ENCODE measurements at places on chromosomes 16 and 17.
A peak's percentile ranks its signal among the peaks of the same experiment; 100 is the strongest.

- DNase-seq = peak; percentile 89
- H3K36me3 ChIP-seq = no peaks in the 10 kb centered on the region
- no peak overlapping the region for H3K4me3 ChIP-seq
- H3K4me1 ChIP-seq = no peaks in the 10 kb centered on the region
- no peak overlapping the region for H3K27ac ChIP-seq
Measured at GRCh38 chr17:58331815-58332777, 3.5 kb upstream of the TSPOAP1 start.

DNA sequence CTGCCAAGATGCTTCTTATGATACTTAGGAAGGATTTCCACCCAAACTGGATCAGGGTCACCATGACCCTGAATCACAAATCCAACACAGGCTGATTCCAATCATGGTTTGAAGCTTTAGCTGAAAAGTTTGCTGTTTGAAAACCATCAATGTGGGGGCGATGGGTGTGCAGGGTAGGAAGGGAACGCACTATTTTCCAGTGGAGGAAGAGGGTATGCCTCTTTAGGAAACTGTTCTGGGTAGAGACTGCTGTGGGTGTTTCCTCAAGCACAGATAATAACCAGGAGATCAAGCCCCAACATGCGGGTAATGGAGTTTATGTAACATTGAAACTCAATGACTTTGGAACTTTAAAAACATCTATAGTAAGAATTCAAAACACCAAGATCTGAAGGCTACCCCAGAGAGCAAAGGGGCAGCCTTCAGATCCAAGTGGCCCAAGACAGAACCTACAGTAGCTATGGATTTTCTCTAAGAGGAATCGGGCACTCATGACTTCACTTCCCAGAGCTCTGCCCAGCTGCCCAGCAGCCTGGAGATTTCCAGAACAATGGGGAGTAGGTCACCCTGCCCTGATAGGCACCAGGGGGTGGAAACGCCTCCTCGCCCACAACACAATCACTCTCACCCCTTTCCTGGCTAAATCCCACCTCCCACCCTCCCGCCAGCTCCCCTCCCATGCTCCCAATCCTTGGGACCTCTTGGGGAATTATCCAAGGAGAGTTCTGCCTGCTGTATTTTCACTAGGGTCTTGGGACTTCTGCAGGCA lies 22.8 kb downstream of the TRIM25 start:
- H3K4me3 ChIP-seq = no peak overlapping the region
- H3K27me3 ChIP-seq = no peaks in the 10 kb centered on the region
- peaks cover 15% of the 10 kb centered on the region for H3K36me3 ChIP-seq
- no peak overlapping the region for H3K27ac ChIP-seq

GRCh38 chr17:39700148-39700987 lies 504 bp downstream of the ERBB2 start:
- peak overlapping the region; percentile 91 for H3K27ac ChIP-seq
- peak overlapping the region; percentile 96 for H3K4me3 ChIP-seq
- no peaks in the 10 kb centered on the region for H3K27me3 ChIP-seq
- peak; percentile 54 for DNase-seq
- peaks cover 3% of the 10 kb centered on the region for H3K4me1 ChIP-seq

DNA sequence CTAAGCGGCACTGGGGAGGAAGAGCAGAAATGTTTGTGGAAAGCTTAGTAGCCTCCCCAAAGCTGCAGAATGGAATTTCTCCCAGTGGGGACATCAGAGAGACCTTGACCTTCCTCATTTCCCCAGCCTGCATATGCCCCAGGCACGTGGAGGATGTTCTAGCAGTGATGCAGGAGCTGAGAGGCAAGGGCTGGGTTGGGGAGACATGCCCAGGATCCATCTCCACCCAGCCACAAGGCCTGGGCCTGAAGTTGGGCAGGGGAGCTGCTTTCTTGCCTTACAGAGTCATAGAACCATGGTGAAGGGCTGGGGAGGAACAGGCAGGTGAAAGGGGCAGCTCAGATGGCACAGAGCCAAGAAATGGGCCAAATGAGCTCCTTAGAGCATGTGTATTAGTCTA lies 104.0 kb downstream of the TMEM132E start:
- no peaks in the 10 kb centered on the region for H3K27me3 ChIP-seq
- no peaks in the 10 kb centered on the region for H3K4me1 ChIP-seq
- H3K36me3 ChIP-seq = no peaks in the 10 kb centered on the region
- no peak overlapping the region for H3K4me3 ChIP-seq

DNA sequence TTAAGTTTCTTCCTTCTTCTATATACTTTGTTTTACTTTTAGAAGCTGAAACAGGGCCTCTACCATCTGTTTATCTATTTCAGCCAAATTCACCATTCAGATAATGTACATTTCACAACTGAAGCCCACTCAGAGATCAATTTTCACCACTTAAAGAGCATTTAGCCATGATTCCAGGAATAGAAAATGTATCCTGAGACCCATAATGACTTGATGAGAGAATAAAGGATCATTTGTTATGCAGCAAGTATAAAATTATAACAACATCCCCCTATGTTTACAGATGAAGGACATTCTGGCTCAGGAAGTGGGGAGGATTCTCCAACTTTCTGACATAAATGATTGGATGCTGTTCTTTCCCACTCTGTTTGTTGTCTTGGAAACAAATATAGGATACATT lies 962.1 kb upstream of the EEF2KMT start:
- no peak overlapping the region for H3K4me3 ChIP-seq
- no peaks in the 10 kb centered on the region for H3K36me3 ChIP-seq
- H3K27me3 ChIP-seq = no peaks in the 10 kb centered on the region

GRCh38 chr16:84928679-84929420 lies 82.5 kb downstream of the ZDHHC7 start:
- H3K4me1 ChIP-seq = no peaks in the 10 kb centered on the region
- no peak overlapping the region for H3K4me3 ChIP-seq
- H3K36me3 ChIP-seq = no peaks in the 10 kb centered on the region

- no peak for DNase-seq
- no peak overlapping the region for H3K4me3 ChIP-seq
- H3K27ac ChIP-seq = no peak overlapping the region
- H3K36me3 ChIP-seq = no peaks in the 10 kb centered on the region
Measured at GRCh38 chr16:10729104-10730048, 14.3 kb upstream of the NUBP1 start.

GRCh38 chr16:65744401-65744800 lies 622.1 kb upstream of the CDH5 start:
- no peak overlapping the region for H3K4me3 ChIP-seq
- no peaks in the 10 kb centered on the region for H3K4me1 ChIP-seq
- no peak for DNase-seq
- H3K27ac ChIP-seq = no peak overlapping the region

DNA sequence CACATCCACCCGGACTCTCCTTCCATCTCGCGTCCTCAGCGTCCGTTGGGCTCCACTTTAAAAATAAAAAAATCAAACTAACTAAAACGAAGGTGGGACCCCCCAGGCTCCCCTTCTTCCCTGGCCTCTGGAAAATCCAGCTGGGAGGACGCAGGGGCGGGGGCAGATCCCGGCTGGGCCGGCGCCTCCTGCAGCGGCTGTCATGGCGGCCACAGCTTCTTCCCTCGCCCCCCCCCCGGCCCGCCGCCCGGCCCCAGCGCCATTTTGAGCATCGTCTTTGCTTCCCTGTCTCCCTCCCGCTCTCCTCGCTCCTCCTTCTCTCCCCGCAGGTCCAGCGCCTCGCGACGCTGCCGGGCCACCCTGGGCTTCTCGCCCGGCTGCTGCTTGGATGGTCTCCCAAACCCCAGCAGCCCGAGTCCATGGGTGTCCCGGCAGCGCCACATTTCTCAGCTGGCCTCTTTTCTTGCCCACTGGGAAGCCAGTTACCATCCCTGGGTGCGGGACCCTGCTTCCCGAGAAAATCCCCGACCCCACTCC lies 3.3 kb downstream of the HOXB2 start:
- H3K27ac ChIP-seq = peak overlapping the region; percentile 85
- no peaks in the 10 kb centered on the region for H3K27me3 ChIP-seq
- peak; percentile 88 for DNase-seq
- no peaks in the 10 kb centered on the region for H3K36me3 ChIP-seq
- no peaks in the 10 kb centered on the region for H3K4me1 ChIP-seq
- peak overlapping the region; percentile 71 for H3K4me3 ChIP-seq

- H3K36me3 ChIP-seq = no peaks in the 10 kb centered on the region
- H3K27me3 ChIP-seq = no peaks in the 10 kb centered on the region
- no peak overlapping the region for H3K4me3 ChIP-seq
Measured at GRCh38 chr17:41672153-41672552, 16.5 kb upstream of the EIF1 start.

All from aorta (tissue), 5 donors.